Activated naive CD4-positive, alpha-beta T cell treated with anti-CD3 and anti-CD28 coated beads for 36 hours (primary cell): ENCODE measurements at places on chromosomes 2 and 18. TPM values are rescaled to one million over a fixed set of nuclear protein-coding genes. Genes with fewer than 3 reads are reported as not detected.
A peak's percentile ranks its signal among the peaks of the same experiment; 100 is the strongest.

Gene GRB14
- not detected for total RNA-seq

Gene FOXI3
- total RNA-seq, result not detected

DNA sequence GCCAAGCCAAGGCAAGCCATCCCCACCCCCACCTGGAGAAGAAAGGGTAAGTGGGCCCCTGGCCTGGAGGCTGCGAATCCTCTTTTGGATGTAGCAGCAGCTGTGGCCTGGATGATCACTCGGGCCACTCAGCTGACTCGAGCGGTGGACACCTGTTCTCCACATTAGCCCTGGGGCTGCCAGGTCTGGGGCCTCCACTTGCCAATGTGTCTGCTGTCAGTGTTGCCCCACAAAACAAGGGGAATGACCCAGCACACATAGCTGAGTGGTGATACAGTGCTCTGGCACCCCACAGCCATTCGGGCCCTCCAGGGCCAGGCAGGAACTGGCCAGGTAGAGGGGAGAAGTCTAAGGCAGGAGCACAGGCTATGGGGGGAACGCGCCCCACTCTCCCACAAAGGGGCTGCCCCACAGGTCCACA is 2.6 kb downstream of the STK25 start:
- DNase-seq, result no peak

DNA sequence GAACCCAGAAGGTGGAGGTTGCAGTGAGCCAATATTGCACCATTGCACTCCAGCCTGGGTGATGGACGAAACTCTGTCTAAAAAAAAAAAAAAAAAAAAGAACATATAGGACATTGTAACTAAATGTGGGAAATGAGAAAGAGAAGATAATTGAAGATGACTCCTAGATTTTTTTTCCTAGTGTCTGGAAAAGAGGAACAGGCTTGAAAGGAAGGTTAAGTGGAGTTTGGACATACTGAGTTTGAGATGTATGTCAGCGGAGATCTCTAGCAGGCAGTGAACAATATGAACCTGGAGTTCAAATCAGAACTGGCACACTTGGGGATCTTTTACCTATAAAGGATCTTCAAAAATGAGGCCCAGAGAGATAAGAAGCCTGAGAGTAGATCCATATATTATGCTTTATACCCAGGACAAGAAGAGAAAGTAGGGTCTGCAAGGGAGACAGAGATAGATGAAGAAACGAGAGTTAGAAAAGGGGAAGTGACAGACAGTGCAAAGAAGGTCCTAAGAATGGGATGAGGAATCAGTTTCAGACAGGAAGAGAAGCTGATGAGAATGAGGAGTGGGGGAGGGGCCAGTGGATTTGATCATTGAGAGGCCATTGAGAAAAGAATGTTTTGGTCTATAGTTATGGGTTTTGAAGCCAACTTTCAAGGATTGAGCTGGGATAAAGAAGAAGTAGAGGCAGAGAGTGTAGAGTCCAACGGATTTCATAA is 46.9 kb upstream of the CD28 start:
- DNase-seq, result peak; percentile 29

DNA sequence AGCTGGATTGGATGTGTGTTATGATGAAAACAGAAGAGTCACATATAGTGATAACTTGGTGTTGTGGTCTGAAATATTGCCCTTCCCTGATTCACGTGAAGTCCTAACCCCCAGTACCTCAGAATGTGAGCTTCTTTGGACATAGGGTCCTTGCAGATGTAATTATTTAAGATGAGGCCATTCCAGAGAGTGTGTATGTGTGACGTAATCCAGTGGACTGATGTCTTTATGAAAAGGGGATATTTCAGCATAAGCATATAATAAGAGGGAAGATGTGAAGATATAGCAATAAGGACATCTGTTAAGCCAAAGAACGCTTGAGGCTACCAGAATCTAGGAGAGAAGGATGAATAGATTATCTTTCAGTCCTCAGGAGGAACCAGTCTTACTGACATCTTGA is 62.5 kb downstream of the LTBP1 start:
- DNase-seq, result no peak

- no peak for DNase-seq
Observed at GRCh38 chr2:172578054-172578453, 22.2 kb downstream of the PDK1 start.

GRCh38 chr2:5132281-5132680 is 559.9 kb upstream of the SOX11 start:
- no peak for DNase-seq

Gene C2orf81
- 3.4 TPM for total RNA-seq

- no peak for DNase-seq
Observed at GRCh38 chr2:85861650-85862049, 27.1 kb downstream of the ST3GAL5 start.

DNA sequence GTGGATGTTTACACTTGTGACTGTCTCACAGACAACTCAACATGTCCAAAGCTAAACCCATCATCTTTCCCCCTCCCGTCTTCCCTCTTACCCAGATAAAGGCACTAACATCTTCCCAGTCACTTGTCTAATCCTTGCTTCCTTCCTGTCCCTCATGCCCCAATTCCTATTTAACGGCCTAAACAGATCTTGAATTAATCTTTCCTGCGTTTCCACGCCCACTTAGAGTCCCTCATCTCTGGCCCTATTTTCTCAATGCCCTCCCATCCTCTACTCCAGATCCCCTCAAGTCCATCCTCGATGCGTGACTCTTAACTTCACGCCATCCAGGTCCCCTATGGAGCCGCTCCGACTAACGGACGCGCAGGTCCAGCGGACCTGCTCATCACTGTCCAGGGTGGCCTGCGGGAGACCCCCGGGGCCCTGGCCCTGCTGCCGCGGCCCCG is 682 bp upstream of the SCLY start:
- no peak for DNase-seq

DNA sequence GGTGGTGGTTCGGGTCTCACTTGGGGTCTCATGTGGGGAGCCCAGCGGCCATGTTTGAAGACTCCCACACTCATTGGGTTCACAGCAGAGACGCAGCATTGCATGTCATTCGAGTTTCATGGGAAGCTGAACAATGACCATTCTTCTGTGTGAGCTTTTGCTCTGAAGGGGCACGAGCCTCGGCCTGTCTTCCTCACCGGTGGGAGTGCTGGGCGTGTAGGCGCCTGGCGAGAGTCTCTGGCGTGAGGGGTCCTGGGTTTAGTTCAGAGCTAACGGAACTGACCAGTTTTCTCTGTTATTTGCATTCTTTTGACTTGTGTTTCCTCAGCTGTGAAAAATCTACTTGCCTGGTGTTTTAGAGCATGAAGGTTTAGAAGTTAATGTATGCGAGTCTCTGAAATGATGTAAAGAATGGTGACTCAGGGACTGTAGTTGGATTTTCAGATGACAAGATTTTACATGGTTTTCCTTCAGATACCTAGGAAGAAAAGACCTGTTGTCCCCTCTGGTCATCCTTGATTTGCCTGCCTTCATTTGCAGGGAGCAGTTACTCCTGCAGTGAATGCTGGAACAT is 98.1 kb downstream of the ARMC9 start:
- no peak for DNase-seq

Gene SATB2
- total RNA-seq, result 0.02 TPM

GRCh38 chr2:231323316-231323715 is 72.2 kb upstream of the B3GNT7 start:
- DNase-seq, result no peak

Gene CRYBA2
- total RNA-seq, result not detected

GRCh38 chr18:68435581-68435980 is 279.3 kb downstream of the TMX3 start:
- no peak for DNase-seq

- no peak for DNase-seq
Observed at GRCh38 chr2:120703330-120703994, 32.2 kb upstream of the GLI2 start.

GRCh38 chr2:188410504-188411235 is 119.0 kb downstream of the GULP1 start:
- no peak for DNase-seq

Gene PPP1R1C
- not detected for total RNA-seq

- no peak for DNase-seq
Observed at GRCh38 chr2:238693337-238694093, 154.4 kb upstream of the TWIST2 start.

DNA sequence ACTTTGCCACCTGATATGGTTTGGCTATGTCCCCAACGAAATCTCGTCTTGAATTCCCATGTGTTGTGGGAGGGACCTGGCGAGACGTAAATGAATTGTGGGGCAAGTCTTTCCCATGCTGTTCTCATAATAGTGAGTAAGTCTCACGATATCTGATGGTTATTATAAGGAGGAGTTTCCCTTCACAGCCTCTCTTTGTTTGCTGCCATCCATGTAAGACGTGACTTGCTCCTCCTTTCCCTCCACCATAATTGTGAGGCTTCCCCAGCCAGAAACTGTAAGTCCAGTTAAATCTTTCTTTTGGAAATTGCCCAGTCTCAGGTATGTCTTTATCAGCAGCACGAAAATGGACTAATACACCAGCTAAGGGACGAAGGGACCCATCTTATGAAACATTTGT is 1303.3 kb downstream of the SUCLG1 start:
- no peak for DNase-seq

GRCh38 chr18:6920099-6920955 is 190.8 kb downstream of the ARHGAP28 start:
- DNase-seq, result peak; percentile 59

DNA sequence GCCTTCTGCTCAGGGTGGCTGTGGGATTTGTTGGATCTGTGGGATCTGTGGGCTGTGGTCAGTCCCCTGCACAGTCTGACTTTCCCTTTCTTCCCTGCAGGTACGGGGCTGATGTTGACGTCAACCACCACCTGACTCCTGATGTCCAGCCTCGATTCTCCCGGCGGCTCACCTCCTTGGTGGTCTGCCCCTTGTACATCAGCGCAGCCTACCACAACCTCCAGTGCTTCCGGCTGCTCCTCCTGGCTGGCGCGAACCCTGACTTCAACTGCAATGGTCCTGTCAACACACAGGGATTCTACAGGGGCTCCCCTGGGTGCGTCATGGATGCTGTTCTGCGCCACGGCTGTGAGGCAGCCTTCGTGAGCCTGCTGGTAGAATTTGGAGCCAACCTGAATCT is 17.5 kb downstream of the ASB1 start:
- DNase-seq, result no peak

Gene SLC19A3
- not detected for total RNA-seq
